ENCODE measurements at places on chromosomes 12 and 14.
A peak's percentile ranks its signal among the peaks of the same experiment; 100 is the strongest.

- DNase-seq = no peak
Measured at GRCh38 chr12:39805651-39806050, 186.0 kb upstream of the ABCD2 start.

GRCh38 chr12:11882301-11883019 lies 188.3 kb upstream of the BCL2L14 start:
- no peak for DNase-seq

- no peak for DNase-seq
Measured at GRCh38 chr14:78633752-78634151, 463.6 kb downstream of the NRXN3 start.

DNA sequence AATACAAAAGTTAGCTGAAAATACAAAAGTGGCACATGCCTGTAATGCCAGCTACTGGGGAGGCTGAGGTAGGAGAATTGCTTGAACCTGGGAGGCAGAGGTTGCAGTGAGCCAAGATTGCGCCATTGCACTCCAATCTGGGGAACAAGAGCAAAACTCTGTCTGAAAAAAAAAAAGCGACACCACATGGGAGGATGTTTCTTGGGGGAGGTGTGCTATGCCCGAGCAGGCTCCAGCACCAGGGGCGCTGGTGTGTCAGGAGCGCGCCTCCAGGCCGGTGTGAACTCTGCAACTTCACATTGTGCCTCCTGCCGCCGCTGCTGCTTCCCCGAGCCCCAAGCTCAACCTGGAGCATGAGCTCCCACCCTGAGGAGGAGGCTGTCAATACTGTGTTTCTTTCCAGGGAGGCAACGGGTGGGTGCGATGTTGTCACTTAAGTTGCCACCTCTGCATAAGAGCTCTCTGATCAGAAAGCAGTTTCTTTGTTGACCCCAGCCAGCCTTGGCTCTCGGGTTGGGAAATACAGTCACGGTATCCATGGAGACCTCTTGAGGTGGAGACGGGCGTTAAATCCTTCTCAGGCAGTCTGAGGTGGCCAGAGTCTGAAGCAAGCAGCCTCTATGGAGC lies 18.9 kb downstream of the DEGS2 start:
- no peak for DNase-seq

DNA sequence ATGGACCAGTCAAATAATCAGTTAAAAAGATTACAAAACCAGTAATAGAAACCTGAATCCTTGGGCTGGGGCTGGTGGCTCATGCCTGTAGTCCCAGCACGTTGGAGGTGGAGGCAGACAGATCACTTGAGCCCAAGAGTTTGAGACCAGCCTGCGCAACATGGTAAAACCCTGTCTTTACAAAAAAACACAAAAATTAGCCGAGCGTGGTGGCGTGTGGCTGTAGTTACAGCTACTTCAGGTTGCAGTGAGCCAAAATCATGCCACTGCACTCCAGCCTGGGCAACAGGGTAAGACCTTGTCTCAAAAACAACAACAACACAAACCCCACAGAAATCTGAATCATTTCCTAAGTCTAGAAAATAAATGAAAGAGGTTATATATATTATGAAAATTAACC lies 100.6 kb downstream of the HEATR5A start:
- DNase-seq = no peak

DNA sequence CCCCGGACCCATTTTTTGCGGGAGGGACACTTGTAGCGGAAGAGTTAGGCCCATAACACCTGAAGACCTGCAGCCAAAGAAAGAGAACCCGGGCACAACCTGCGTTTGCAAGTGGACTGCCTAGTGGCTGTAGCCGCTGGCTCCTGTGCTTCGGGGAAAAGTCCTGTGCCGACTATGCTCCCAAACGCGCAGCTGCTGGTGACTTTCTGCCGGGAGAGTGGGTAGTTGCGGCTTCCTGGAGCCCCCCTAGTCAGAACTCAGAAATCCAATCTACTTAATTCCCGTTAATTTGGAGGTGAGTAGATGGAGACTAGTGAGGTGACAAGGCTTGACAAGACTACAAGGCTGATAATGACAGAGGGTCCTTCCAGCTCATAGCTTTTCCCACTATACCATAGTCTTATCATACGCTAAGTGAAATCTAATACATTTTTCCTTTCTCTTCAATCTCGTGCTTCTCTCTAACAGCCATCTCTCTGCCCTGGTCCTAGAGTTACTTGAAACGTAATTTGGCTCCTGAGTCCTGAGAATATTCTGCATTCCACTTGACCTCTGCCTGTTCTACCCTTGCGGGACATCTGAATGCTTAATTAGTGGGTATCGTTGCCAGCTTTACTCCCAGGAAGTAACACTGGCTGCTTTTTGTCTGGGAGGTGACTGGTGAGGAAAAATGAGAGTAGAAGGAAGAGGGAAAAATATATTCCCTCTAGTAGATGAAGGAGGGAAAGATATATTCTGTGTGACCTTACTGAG lies 556 bp downstream of the MTHFD1 start:
- DNase-seq = peak; percentile 20

DNA sequence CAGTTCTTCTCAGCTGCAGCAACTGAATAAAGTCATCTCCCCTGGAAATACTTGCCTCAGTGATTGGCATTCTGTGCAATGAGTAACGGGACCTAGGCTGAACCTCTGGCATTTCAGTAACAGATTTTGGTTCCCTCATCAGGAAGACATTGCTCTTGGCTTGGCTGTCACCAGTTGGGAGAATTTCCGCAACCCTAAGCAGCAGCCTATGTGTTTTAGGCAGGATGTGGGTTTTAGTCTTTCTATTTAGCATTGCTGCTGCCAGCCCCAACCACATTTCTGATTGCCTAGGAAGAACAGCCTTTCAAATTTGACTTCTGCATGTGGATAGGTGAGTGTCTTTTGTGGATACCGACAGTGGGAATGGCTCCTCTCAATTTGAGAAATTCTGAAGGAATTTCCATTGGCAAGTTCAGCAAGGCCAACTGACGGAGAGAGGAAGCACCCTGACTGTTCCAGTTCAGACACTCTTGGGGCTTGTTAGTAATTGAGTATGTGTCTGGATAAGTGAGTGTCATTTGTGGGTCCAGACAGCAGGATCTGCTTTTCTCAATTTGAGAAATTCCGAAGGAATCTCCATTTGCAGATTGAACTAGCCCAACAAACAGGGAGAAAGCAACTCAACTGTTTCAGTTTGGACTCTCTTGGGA lies 19.0 kb upstream of the CLEC2A start:
- DNase-seq = no peak

- no peak for DNase-seq
Measured at GRCh38 chr14:100740196-100740825, 13.6 kb downstream of the DLK1 start.

- no peak for DNase-seq
Measured at GRCh38 chr14:75372260-75372659, 55.6 kb upstream of the JDP2 start.

DNA sequence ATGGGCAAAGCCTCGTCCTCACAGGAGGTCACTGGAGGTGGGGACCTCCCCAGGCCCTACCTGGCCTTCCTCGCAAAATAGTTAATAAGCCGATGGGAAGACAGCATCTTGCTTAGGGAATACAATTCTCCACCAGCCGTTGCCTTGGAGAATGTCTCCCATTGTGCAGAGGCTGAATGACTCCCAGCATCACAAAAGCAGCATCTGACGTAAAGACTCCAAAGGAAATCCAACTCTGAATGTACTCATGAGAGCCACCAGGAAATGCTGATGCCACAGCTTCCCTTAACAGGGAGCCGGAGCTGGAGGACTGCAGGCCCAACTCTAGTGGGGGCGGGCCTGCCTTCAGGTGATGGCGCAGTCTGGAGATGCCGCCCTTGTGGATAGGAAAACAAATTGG lies 15.5 kb downstream of the CCDC63 start:
- DNase-seq = no peak

DNA sequence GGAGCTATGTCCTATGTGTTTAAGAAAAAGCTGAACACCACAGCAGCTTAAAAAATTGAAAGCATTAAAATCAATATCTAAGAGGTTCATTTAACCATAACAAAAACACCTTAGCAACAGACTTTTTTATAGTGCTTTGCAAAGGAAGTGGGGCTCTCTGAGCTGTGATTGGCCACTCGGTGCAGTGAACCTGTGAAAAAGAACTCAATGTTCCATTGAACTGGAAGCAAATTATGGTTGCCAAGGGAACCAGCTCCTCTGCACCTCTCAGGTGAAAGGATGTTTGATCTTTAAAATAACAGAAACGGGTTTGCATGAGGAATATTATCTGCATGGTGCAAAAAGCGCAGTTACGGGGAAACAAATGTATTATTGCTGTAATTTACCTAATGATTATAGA lies 149.4 kb downstream of the SNAPC1 start:
- no peak for DNase-seq

DNA sequence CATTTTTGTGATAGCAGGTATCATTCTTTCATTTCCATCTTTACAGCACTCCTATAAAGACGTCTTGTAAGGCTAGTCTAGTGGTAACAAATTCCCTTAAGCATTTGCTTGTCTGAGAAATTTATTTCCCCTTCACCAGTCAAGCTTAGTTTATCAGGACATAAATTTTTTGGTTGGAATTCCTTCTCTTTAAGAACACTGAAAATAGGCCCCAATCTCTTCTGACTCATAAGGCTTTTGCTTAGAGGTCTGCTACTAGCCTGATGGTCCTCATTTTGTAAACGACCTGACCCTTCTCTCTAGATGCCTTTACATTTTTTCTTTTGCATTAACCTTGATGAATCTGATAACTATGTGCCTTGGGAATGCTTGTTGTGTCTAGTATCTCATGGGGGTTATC lies 20.3 kb downstream of the OLR1 start:
- DNase-seq = no peak

DNA sequence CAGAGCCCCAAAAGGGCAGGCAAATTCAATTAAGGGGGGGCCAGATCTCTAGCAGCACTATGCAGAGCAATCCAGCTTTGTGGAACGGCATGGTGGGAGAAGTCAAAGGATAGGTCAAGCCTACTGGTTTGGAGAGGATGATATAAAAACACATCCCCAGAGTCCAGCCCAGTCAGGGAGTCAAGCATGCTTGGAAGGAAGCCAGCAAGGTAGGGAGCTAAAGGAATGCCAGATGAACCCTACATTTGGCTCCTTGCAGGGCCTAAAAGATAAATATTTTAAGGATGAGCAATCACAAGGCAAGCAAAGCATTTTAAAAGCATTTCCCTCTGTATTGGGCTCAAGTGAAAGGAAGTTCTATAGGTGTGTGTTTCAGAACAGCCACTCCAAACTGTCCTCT lies 21.4 kb downstream of the KCTD10 start:
- no peak for DNase-seq

DNA sequence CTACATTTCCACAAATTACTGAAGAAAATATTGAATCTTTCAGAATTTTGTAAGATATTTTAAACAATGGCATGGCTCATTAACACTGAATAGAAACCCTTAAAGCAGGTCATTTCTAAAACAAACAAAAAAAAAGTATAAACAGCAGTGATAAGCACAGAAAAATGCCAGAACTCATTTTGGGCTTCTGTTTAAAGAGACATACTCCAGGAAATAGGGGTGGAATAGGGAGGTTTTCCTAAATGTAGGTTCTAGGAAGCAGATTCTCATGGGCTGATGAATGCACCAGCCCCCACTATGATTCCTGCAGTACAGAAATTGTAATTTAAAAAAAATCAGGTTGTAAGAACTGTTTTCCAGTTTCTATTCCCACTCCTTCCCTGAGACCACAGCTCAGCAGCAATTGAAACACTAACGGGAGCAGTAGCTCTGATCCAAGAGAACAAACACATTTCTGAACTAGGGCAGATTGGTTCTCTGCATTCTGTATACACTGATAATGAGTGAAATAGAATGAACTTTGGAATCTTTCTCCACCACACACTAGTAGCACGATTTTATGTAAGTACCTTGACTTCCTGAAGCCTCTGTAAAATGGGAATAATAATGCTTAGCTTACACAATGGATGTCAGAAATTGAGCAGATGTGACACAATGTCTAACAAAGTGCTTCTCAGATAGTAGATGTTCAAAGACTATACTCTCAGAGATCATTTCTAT lies 115.6 kb upstream of the TMTC1 start:
- no peak for DNase-seq

GRCh38 chr12:26187014-26187798 lies 8.2 kb upstream of the SSPN start:
- no peak for DNase-seq

DNA sequence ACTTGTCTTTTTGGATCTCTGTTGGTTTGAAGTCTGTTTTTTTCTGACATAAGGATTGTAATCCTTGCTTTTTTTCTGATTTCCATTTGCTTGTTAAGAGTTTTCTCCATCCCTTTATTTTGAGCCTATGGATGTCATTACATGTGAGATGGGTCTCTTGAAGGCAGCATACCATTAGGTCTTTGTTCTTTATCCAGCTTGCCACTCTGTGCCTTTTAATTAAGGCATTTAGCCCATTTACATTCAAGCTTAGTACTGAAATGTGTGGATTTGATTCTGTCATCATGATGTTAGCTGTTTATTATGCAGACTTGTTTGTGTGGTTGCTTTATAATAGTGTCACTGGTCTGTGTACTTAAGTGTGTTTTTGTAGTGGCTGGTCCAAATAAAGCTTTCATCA lies 100.0 kb downstream of the CCDC91 start:
- no peak for DNase-seq

DNA sequence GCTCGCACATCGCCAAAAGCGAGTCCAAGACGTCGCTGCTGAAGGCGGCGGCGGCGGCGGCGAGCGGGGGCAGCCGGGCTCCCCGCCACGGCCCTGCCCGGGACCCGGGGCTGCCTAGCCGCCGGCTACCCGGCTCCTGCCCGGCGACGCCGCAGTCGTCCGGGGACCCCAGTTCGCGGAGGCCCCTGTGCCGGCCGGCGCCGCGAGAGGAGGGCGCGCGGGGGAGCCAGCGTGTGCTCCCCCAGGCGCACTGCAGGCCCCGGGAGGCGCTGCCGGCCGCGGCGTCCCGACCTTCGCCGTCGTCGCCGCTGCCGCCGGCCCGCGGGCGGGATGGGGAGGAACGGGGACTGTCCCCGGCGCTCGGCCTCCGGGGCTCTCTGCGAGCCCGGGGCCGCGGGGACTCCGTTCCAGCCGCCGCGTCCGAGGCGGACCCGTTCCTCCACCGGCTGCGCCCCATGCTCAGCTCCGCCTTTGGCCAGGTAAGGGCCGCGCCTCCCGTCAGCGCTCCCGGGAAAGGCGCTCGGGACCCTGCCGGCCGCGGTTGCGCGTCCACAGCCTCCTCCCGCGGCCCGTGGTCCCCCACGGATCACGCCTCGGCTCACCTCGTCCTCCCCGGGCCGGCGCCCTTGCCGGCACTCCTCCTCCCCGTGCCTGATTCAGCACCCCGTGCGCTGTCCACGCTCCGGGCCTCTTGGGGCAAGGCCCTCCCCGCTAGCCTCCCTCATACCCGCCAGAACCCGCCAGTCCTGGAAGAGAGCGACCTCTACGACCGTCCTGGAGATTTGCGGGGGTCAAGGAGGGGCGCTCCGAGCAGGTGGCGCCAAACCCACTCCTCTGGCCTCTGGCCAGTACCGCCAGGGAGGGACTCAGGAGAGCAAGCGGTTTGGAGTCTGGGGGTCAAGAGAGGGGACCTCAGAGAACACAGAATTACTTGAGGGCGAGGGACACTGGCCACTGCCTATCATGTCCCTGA lies 721 bp downstream of the CABP1 start:
- peak; percentile 60 for DNase-seq

DNA sequence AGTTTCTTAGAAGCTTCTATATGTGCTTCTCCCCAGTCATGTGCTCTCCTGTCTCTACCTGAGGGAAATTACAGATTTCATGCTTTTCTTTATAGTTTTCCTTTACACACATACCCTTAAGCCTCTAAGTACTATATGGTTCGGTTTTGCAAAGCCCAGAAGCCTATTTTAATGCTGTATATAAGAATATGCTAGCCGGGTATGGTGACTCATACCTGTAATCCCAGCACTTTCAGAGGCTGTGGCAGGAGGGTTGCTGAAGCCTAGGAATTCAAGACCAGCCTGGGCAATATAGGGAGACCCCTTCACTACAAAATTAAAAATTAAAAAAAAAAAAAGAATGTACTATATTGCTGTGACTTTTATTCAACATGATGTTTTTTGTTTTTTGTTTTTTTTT lies 15.4 kb downstream of the DGLUCY start:
- no peak for DNase-seq

All from T-helper 2 cell (primary cell).